ENCODE measurements at places on chromosomes 12 and 14. TPM values are rescaled to one million over a fixed set of nuclear protein-coding genes. Genes with fewer than 3 reads are reported as not detected.

The TMEM260 gene
- total RNA-seq: 7.2 TPM

The MYF6 gene
- total RNA-seq: 0.13 TPM

The PTPRQ gene
- total RNA-seq: 0.25 TPM

The TEX52 gene
- total RNA-seq: not detected

The STX2 gene
- 23.1 TPM for total RNA-seq

The CELA1 gene
- not detected for total RNA-seq

The BEGAIN gene
- total RNA-seq: 1.8 TPM

The LPCAT3 gene
- 47.4 TPM for total RNA-seq

The MGST1 gene
- total RNA-seq: 39.4 TPM

The OASL gene
- total RNA-seq: 0.25 TPM

The C12orf54 gene
- not detected for total RNA-seq

The KLRD1 gene
- total RNA-seq: not detected

The PRICKLE1 gene
- total RNA-seq: 15.5 TPM

The SYT10 gene
- total RNA-seq: not detected

The GSG1 gene
- total RNA-seq: 1.1 TPM

The RPL10L gene
- not detected for total RNA-seq

The FERMT2 gene
- total RNA-seq: 73.2 TPM

The GLIPR1L2 gene
- total RNA-seq: 0.16 TPM

Data from mesangial cell (primary cell).